ENCODE measurements at places on chromosomes 12 and 14.

- no peak overlapping the region for H3K27ac ChIP-seq
- no peak overlapping the region for H3K4me3 ChIP-seq
- H3K36me3 ChIP-seq = no peaks in the 10 kb centered on the region
- no peak for DNase-seq
Observed at GRCh38 chr12:131621701-131622421, 89.0 kb upstream of the SFSWAP start.

GRCh38 chr14:100033347-100034075 lies 31.7 kb upstream of the EVL start:
- H3K27ac ChIP-seq = no peak overlapping the region
- H3K4me1 ChIP-seq = peaks cover 23% of the 10 kb centered on the region
- no peak for DNase-seq
- H3K4me3 ChIP-seq = no peak overlapping the region
- no peaks in the 10 kb centered on the region for H3K36me3 ChIP-seq
- no peaks in the 10 kb centered on the region for H3K27me3 ChIP-seq

DNA sequence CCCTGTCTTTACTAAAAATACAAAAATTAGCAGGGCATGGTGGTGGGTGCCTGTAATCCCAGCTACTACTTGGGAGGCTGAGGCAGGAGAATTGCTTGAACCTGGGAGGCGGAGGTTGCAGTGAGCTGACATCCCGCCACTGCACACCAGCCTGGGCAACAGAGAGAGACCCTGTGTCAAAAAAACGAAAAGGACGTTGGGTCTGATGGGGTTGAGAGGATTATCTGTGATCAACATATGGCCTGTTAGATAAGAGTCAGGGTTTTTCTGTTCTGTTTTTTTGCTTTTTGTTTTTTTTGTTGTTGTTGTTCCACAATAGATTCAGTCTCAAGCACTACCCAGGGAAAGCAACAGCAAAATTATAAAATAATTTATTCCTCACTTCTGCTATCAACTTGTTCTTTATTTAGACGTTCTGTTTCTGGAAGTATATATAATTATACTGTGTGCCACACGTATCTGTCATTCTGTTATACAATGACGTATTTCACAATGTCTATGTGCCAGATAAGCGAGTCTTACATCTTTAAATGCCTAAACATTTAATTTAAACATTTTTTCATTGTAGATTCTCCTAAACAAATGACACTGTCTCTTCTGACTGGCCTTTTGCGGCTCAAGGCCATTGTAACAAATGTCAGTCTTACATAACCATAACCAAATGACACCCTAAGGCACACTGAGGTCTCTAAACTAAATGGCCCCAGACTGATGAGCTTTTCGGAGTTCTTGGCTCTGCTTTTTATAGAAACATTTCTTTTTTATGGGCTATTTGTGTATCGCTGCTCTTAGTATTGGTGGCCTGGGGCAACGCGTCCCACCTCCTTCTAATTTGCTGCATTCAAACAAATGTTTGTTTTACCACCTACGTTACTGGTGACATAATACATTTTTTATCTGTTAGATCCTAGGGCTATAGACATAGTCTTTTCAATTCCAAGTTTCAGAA lies 7.2 kb upstream of the P2RX4 start:
- H3K4me3 ChIP-seq = no peak overlapping the region
- H3K27ac ChIP-seq = no peak overlapping the region
- no peaks in the 10 kb centered on the region for H3K4me1 ChIP-seq
- H3K36me3 ChIP-seq = no peaks in the 10 kb centered on the region

DNA sequence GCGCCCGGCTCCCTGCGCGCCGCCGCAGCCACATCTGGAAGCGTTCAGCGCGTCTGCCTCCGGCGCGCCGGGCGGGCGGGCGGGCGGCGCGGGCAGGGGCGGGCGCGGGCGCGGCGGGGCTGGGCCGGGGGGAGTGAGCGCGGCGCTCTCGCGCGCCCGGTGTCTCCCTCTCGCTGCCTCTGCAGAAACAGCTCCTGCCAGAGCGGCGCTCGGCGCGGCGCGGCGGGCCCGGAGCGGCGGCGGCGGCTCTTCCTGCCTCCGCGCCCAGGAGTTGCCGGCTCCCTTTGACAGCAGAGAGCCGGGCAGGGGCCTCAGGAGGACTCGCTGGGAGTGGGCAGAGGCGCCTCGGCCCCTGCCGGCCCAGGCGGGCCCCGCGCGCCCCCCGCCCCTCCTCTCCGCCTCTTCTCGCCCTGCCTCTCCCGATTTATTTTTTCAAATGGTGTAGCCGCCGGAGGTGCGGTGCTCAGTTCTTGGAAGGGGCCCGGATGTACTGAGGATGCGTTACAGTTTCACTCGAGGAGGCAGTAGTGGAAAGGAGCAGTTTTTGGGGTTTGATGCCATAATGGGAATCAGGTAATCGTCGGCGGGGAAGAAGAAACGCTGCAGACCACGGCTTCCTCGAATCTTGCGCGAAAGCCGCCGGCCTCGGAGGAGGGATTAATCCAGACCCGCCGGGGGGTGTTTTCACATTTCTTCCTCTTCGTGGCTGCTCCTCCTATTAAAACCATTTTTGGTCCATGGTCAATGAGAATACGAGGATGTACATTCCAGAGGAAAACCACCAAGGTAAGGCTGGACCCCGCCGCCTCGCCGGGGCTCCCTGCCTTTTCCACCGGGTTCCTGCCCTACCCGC lies at the start of gene CACNA1C:
TSS of gene CACNA1C (plus strand) at position 162 of the 853 bp plus-strand sequence. CDS start at position 738, 576 bp downstream.
- H3K27me3 ChIP-seq = no peaks in the 10 kb centered on the region
- peak; percentile 19 for DNase-seq
- no peak within 1 kb of the TSS for H3K27ac ChIP-seq
- no peaks in the 10 kb centered on the region for H3K36me3 ChIP-seq

DNA sequence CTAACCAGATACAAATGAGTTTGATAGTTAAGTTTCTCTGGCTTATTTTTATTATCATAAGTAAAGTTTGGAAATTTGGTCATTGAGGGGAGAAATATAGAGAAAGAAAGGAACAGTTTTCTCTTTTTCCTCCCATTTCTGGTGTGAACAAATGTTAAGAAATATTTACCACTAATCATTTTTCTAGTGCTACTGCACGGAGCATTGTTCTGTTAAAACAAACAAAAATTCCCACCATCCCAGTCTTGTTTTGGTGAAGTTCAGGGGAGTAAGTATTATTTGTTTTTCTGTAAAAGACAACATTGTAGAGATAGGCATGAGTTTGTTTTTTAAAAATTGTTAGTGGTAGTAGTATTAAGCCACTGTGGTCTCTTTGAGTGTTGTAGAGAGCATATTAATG lies 135.3 kb downstream of the FGD4 start:
- H3K36me3 ChIP-seq = no peaks in the 10 kb centered on the region
- H3K27me3 ChIP-seq = no peaks in the 10 kb centered on the region
- H3K4me3 ChIP-seq = peak overlapping the region; percentile 20

- no peak overlapping the region for H3K4me3 ChIP-seq
- no peak overlapping the region for H3K27ac ChIP-seq
- H3K27me3 ChIP-seq = no peaks in the 10 kb centered on the region
- no peaks in the 10 kb centered on the region for H3K36me3 ChIP-seq
- no peak for DNase-seq
- H3K4me1 ChIP-seq = no peaks in the 10 kb centered on the region
Observed at GRCh38 chr12:9325471-9325870, 117.3 kb upstream of the PZP start.

- no peaks in the 10 kb centered on the region for H3K36me3 ChIP-seq
- peaks cover 25% of the 10 kb centered on the region for H3K4me1 ChIP-seq
- H3K27ac ChIP-seq = no peak overlapping the region
- H3K4me3 ChIP-seq = no peak overlapping the region
- H3K27me3 ChIP-seq = no peaks in the 10 kb centered on the region
- DNase-seq = no peak
Observed at GRCh38 chr12:96044017-96044942, 8.9 kb upstream of the LTA4H start.

DNA sequence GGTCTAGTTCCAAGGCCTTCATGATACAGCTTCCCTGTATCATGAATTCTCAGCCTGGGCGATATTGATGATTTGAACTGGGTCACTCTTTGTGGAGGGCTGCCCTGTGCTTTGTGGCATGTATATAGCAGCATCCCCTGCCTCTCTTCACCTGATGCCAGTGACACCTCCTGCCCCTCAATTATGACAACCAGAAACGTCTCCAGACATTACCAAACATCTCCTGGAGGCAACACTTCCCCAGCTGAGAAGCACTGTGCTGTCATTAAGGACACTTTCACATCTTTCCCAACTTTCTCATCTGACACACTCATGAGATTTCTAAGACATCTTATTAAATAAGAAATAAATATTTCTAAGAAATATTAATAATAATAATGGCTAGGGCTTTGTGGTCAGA lies 315.3 kb downstream of the BCL11B start:
- no peaks in the 10 kb centered on the region for H3K36me3 ChIP-seq
- DNase-seq = no peak
- H3K4me3 ChIP-seq = no peak overlapping the region
- no peak overlapping the region for H3K27ac ChIP-seq
- H3K27me3 ChIP-seq = no peaks in the 10 kb centered on the region

Data from thyroid gland (tissue), 4 donors.